ENCODE measurements at places on chromosomes 12 and 14.

GRCh38 chr14:93065272-93065730, 50.4 kb downstream of the ITPK1 start:
- no peak for DNase-seq

DNA sequence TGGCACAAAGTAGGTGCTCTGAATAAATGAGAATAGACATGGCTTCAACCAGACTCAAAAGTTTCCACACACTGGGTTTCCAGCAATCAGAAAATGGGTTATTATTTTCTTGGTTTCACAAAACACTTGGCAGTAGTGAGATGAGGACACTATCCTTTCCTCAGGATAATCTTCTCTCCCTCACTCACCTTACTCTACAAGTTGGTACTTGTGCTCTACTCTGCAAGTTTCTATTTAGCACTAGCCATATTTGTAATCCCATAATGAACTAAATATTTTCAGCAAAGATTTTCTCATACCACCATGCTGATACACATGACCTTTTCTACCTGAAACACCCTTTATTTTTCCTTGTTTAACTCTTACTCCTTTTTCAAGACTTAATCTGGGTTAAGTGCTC, 137.7 kb downstream of the FOXA1 start:
- DNase-seq = no peak

GRCh38 chr12:107326237-107326636, 232.9 kb upstream of the CRY1 start:
- DNase-seq = no peak

DNA sequence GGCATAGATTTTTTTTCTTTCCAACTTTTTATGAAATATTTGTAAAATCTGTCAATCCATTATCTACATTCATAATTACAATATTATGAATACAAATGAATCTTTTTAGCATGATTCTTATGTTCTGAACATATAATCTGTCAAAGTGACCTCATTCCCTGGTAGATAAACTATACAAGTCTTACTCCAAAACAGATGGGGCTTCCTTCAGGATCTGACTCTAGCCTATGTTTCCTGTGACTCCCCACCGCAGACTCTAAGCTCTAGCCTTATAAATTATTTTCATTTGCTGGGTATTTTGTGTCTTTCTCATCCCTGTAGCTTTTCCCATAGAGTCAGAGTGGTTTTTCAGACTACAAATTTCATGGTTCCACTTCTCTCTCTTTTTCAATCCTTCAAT, 202.1 kb upstream of the KITLG start:
- no peak for DNase-seq

GRCh38 chr12:41604830-41605229, 416.7 kb downstream of the PDZRN4 start:
- no peak for DNase-seq

GRCh38 chr12:103929784-103930033, 501 bp upstream of the HSP90B1 start:
- DNase-seq = no peak

DNA sequence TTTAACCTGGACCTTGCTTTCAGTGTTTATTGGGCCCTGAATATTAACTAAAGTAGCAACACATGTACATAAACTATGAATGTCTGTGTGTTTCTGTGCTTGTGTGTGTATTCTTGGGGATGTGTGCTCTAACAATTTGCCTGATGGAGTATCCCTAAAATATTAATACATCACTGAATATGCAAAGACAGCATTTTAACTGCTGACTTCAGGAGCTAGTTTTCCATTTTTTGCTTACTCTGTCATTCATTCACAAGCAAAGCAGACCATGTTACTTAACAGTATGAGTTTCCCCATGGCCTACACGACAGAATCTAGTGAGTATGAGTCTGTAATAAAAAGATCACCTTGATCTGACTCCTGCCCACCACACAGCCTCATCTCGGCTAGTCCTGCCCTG, 402.8 kb downstream of the BCAT1 start:
- no peak for DNase-seq

DNA sequence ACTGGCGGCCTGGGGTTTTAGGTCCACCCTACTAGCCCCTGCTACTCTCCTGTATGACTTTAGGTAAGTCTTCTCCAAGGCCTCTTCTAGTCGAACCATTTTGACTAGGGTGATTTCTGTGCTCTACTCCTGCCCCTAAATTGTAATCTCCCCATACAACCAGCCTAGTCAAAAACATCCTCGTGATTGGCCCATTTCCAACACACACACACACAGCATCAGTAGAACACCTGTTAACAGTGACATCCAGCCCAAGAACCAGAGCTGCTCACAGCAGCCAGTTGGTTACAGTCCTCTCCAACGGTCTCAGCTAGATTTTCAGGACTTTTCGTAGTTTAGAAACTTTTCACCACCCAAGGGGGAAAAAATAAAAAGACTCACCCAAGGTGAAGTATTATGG, 30.9 kb downstream of the NT5DC3 start:
- no peak for DNase-seq

DNA sequence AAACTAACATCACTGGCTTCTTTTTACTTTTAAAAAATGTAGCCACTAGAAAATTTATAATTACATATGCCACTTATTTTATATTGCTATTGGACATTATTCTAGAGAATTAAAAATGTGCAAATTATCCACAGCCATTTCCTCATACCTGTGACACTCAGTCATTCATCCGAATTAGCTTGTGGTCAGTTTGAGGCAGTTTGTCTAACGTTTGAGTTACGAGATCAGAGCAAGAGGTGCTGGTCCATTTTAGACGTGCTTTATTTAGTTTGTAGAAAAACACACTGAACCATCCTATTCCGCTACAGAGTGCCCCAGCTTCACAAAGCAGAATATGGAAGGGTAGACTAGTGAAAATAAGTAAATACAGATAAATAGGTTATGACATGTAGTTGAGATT, 513.0 kb downstream of the NRXN3 start:
- no peak for DNase-seq

DNA sequence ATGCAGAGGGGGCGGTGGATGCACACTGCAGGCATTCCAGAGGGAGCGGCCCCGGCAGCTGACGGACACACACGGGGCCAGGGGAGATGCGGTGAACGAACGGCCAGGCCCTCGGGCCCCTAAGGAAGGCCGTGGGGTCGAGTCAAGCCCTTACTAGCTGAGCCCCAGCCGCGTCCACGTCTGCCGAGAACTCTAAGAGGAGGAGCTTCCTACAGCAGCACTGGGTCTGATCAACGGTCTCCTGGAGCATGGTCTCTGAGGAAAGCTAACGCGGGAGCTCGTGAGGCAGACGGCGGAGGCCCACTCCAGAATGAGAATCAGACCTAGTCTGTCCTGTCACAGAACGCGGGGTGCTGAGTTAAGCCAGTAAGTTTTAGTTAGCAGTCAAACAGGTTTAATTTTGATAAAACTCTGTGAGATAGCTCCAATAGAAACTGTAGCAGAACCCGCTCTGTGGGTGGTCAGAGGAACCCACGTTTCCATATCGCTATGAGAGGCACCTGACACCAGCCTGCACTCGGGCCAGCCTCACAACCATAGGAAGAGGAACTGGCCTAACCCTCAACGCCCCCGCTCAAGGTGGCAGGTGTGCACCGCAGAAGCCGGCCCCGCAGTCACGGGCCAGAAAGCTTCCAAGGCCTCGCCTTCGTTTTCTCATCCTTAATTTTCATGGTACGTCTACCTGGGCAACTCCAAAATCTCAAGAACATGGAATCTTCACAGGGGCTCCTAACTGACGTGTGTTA, 55.5 kb downstream of the CDC42BPB start:
- DNase-seq = no peak

All from BJ (cell line).